Right lung (tissue), 10 donors: ENCODE measurements at places on chromosomes 6 and 20.

- DNase-seq, result no peak
Measured at GRCh38 chr20:4369798-4370124, 351.9 kb upstream of the PRND start.

DNA sequence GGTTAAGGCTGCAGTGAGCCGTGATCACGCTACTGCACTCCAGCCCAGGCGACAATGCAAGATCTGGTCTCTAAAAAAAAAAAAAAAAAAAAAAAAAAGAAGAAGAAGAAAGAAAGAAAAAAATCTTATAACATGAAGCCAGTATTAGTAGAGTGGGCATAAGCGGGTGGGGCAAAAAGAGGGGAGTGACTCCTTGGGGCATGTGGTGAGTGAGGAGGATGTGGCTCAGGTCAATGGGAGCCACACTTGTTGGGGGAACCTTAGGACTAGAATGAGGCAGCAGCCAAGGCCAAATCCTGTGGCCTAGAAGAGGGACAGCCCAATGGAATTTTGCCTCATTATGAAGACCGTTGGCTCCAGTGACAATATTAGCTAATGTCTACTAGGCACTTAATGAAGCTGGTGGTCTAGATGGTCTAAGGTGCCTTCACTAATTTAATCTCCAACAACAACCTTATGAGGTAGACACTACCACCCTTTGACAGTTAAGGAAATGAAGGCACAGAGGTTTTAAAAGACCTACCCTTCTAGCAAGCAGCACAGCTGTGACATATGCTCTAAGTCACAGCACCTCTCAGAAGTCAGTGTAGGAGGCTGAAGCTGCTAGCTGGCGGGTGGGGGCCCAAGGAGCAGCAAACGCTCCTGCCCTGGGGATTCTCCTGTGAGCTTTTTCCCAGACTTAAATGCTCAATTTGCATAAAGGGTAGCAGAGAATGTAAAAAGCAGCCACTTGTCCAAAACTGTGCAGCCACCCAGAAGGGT lies 23.6 kb upstream of the ARMC12 start:
- no peak for DNase-seq

DNA sequence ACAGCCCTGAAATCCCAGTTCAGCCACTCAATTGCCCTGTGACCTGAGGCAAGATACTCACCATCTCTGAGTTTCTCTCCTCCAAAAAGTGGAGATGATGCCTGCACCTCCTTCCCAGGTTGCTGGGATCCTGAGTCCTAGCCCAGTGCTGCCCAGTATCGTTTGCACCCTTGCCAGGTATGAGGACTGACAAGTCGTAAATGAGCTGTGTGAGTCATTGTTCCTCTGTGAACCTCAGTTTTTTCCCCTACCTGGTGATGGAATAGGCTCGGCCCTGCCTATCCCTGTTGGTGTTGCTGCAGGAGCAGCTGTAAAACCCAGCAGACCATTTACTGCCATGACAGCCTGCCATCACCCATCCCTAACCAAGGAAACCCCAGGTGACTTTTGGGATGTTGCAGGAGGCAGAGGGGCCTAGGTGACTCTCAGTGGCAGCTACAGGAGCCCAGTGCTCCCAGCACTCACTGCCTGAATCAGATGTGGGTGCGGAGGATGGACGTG lies 229.3 kb downstream of the SYNDIG1 start:
- DNase-seq, result no peak

- no peak for DNase-seq
Measured at GRCh38 chr6:31005249-31006020, 4.8 kb upstream of the MUC22 start.

- DNase-seq, result no peak
Measured at GRCh38 chr6:122733259-122733658, 46.3 kb upstream of the FABP7 start.

- no peak for DNase-seq
Measured at GRCh38 chr6:147053311-147053921, 150.8 kb upstream of the STXBP5 start.

DNA sequence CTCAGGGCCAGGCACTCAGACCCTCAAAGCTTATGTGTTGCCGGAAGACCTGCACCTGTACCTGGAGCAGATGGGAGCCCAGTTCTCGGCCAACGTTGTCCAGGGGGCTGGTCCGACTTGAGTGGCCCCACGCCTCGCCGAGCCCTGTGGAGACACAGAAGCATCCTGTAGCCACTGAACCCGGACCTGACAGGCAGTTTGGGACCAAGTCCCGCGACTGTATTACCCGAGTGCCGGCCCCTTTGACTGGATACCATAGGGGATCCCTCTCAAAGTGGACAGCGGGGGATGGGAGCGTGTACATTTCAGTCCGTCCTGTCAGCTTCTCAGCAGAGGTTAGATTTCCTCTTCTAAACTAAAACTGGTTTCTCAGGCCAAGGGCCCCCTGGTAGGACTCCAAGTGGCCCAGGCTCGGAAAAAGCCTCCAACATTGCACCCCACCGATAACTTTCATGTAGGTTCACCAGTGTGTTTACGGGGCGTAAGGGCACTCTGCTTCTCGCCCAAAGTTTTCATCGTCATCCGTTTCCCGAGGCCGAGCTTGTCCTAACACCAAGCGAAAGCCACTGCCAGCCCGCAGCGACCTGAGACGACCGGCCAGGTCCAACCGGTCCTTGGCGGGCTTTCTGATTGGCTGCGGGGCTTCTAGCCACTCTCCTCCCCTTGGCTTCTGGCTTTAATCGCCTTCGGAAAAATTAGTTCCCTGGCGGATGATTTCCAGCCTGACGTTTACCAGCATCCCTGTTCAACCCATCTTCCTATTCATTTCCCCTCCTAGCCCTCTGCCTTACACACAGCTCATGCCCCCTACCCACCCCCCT lies 10.8 kb downstream of the SIM1 start:
- no peak for DNase-seq

GRCh38 chr6:139448051-139448649 lies 73.7 kb upstream of the CITED2 start:
- no peak for DNase-seq
